Muscle of leg (tissue), 16 donors: ENCODE measurements at places on chromosomes 2 and 18. TPM values are rescaled to one million over a fixed set of nuclear protein-coding genes. Genes with fewer than 3 reads are reported as not detected.

- no peak overlapping the region for H3K4me3 ChIP-seq
- peak; percentile 56 for DNase-seq
- peaks cover 5% of the 10 kb centered on the region for H3K4me1 ChIP-seq
- H3K27me3 ChIP-seq, result no peaks in the 10 kb centered on the region
- peak overlapping the region; percentile 56 for H3K27ac ChIP-seq
- H3K36me3 ChIP-seq, result peaks cover 3% of the 10 kb centered on the region
Observed at GRCh38 chr2:98455494-98455976, 10.9 kb downstream of the INPP4A start.

DNA sequence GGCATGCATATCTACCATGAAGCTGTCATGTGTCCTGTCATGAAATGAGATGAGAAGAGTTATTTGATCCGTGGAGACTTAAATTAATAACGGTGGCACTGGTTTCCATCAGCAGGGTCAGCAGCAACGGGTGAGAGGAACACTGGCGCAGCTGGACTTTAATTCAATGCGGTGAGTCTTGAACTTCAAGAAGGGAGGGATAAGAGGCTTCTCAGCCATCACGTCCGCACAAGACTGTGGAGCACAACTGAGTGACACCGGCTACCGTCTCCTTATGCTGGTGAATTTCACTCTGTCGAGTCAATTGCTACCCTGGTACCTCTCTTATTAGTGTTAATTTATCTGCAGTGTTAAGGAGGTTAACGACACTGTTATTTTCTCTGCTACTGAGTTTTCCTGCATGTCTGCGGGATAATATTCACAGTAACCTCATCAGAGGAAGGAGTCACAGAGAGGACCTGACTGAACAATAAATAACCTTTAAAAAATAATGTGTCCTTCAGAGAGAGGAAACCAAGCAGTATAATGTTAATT lies 236.8 kb downstream of the EPHA4 start:
- H3K27me3 ChIP-seq, result no peaks in the 10 kb centered on the region
- DNase-seq, result no peak
- no peaks in the 10 kb centered on the region for H3K4me1 ChIP-seq
- no peak overlapping the region for H3K4me3 ChIP-seq

DNA sequence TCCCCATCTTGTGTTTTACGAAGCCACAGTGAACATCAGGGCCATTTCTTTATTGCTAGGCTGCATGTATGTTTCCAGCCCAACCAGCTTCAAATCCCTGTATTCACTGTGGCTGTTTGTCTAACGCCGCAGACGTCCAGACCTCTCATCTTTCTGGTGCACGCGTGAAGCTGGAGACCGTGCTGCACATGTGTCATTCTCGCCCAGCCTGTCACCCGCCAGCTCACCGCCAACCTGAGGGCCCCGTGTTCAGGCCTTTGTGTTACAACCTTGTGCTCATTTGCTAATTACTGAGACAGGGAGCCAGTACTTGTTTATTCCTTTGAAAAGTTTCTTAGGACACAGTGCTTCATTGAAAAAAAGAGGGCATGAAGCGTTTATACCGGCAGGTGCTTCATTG lies 21.4 kb downstream of the SALL3 start:
- no peaks in the 10 kb centered on the region for H3K4me1 ChIP-seq
- no peak overlapping the region for H3K27ac ChIP-seq
- no peaks in the 10 kb centered on the region for H3K36me3 ChIP-seq
- DNase-seq, result no peak
- no peak overlapping the region for H3K4me3 ChIP-seq
- H3K27me3 ChIP-seq, result peaks cover 18% of the 10 kb centered on the region

DNA sequence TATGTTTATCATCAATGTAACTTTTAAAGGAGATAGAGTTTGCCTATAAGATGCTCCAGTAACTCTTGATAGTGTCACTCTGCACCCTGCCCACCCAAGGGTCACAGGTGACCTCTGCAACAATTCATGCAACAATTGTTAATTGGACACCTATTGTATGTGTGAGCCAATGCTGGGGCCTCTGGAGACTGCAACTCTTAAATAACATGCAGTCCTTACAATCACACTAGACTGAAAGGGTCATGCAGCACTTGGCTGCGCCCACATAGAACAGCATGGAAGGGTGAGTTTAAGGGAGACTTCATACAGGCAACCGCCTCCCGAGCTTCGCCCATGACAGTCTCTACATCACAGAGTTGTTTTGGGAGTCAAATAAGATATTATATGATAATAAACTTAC lies 137.1 kb upstream of the TWIST2 start:
- DNase-seq, result peak; percentile 40
- no peaks in the 10 kb centered on the region for H3K36me3 ChIP-seq
- peak overlapping the region; percentile 72 for H3K27ac ChIP-seq

UBXN4 gene
- total RNA-seq, result 41.8 TPM

PARD6G gene
- 2.9 TPM for total RNA-seq

DPYSL5 gene
- total RNA-seq, result 10.0 TPM

GRCh38 chr2:163736433-163737189 lies 803 bp upstream of the FIGN start:
- no peaks in the 10 kb centered on the region for H3K36me3 ChIP-seq
- peaks cover 6% of the 10 kb centered on the region for H3K4me1 ChIP-seq
- H3K4me3 ChIP-seq, result peak overlapping the region; percentile 55
- peaks cover 25% of the 10 kb centered on the region for H3K27me3 ChIP-seq

GRCh38 chr2:23625726-23626125 lies 240.7 kb downstream of the KLHL29 start:
- no peak for DNase-seq
- H3K4me3 ChIP-seq, result no peak overlapping the region
- H3K4me1 ChIP-seq, result peaks cover 47% of the 10 kb centered on the region
- H3K27me3 ChIP-seq, result no peaks in the 10 kb centered on the region

LYPD1 gene
- total RNA-seq, result 6.1 TPM

DNA sequence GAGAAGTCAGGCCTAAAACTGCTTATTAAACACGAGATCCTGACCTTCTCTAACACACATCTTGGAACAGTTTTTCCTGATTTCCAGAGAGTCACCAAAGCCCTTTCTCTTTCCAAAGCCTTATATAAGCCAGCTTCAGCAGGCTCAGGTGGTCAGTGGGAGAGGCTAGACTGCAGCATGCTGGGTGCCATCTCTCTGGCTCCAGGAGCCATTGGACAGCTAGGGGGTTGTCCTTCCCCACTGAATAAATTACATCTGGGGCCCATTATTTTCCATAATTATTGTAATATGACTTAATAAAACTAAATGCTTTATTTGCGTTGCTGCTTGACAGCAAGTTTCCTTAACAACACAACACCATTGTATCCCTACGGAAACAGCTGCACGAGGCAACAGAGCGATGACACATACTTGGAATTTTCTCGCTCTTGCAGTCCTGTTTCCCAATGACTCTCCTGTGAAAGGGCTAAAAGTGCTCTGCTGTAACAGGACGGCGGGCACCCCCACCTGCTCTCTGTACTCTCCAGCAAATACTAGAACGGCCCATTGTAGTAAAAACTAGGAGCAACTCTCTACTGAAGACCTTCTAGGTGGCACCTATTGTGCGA lies 160.6 kb downstream of the RNF144A start:
- no peak overlapping the region for H3K4me3 ChIP-seq
- H3K27ac ChIP-seq, result peak overlapping the region; percentile 87
- DNase-seq, result peak; percentile 89
- H3K27me3 ChIP-seq, result no peaks in the 10 kb centered on the region
- H3K36me3 ChIP-seq, result no peaks in the 10 kb centered on the region

RAB6C gene
- 0.09 TPM for total RNA-seq

SIGLEC15 gene
- 0.09 TPM for total RNA-seq

GRCh38 chr2:54073796-54074195 lies 41.6 kb upstream of the ACYP2 start:
- H3K36me3 ChIP-seq, result no peaks in the 10 kb centered on the region
- no peak overlapping the region for H3K27ac ChIP-seq
- H3K4me3 ChIP-seq, result no peak overlapping the region
- H3K4me1 ChIP-seq, result no peaks in the 10 kb centered on the region
- H3K27me3 ChIP-seq, result no peaks in the 10 kb centered on the region
- no peak for DNase-seq

C2orf78 gene
- total RNA-seq, result not detected

DNA sequence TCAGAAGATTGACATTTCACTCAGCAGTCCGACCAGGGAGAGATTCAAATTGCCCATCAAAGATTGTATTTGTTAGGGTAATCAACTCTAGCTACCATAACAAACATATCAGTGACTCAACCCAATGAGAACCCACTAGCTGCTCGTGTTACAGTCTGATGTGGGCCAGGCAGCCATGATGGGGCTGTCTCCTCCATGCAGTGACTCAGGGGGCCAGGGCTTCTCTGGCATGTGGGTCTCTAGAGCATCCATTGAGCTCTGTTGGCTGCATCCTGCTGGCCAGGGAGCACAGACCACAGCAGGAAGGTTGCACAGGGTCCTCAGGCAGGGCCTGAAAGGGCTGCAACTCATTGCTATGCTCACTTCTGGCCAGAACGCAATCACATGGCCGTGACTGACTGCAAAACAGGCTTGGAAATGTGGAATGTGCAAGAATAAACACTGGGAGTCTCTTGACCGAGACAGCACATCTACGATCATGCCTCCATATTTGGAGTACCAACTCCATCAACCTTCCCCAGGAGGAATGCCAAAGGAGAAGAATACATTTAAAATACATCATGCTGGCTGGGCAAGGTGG lies 216.8 kb downstream of the EIPR1 start:
- H3K27me3 ChIP-seq, result no peaks in the 10 kb centered on the region
- no peak overlapping the region for H3K27ac ChIP-seq
- H3K36me3 ChIP-seq, result no peaks in the 10 kb centered on the region
- H3K4me3 ChIP-seq, result no peak overlapping the region

DNA sequence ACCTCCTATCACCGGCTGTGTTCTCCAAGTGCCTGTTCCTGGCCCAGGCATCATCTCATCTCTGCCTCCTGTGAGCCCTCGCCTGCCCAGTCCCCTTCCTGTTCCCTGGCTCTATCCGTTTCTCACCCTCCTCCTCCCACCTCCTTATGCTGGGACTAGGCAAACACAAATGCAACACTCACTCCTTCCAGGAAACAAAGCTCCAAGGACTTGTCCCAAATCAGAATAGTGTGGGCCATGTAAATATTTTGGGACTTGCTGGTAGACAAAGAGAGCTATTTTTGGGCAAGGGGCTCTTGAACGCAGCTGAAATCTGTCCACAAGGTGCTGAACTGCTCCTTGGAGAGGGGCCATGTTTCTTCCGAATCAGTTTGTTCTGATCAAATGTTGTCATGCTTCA lies 25.3 kb downstream of the MBP start:
- H3K4me3 ChIP-seq, result no peak overlapping the region
- H3K36me3 ChIP-seq, result peaks cover 2% of the 10 kb centered on the region
- peaks cover 57% of the 10 kb centered on the region for H3K4me1 ChIP-seq
- DNase-seq, result peak; percentile 60
- H3K27ac ChIP-seq, result peak overlapping the region; percentile 82

LOXHD1 gene
- total RNA-seq, result 1.3 TPM

DNA sequence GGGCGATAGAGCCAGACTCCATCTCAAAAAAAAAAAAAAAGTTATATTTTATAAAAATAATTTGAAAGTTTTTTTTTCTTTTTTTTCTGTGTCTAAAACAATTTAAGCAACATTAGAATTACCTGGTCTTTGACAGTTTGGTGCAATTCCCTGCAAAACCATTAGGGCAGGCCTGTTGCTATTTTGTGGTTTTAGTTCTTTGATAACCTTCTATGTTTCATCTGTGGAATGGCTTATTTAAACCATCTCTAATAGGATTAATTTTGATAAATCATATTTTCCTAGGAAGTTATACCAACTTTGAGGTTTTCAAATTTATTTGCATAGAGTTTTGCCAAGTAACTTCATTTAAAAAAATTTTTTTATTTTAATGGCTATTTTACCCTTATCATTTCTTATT lies 141.2 kb upstream of the TWIST2 start:
- H3K36me3 ChIP-seq, result no peaks in the 10 kb centered on the region
- no peak for DNase-seq
- H3K27ac ChIP-seq, result no peak overlapping the region
- H3K4me3 ChIP-seq, result no peak overlapping the region
- peaks cover 17% of the 10 kb centered on the region for H3K4me1 ChIP-seq
- H3K27me3 ChIP-seq, result no peaks in the 10 kb centered on the region

DNA sequence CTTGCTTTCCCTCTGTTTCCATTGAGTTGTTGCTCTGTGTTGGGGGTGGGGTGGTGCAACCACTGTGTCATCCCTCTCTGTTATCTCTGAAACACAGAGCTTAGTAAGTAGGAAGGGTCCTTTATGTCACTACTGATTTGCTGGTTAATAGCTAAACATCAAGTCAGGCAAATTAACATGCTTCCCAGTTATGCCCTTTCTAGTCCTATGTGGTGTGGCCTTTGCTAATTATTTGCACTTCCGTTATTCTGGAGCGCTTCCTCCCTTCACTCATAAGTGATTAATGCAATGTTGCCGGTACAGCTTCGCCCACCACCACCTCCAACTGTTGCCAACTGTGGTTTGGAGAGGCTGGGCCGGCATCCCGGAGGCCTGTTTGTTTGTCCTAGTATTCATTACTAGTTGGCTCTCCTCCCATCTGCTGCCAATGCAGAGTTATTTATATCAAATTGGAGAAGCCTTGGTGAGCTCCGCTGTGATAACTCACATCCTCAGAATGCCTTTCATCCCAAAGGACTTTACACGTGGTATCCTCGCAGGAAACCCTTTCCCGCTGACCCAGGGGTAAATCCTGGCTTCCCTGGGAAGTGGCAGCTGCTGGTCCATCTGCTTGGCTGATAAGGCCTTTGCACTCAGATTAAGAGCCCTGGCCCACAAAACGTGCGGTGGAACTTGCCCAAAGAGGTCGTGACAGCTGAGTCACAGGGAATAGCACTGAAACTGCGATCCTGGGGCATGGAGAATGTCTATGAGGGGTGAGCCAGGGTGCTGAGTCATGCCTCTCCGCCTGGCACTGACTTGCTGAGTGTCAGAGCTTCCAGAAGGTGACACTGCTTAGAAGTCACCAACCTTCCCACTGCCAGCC lies 72.0 kb upstream of the ZCCHC2 start:
- peaks cover 2% of the 10 kb centered on the region for H3K27me3 ChIP-seq
- H3K4me1 ChIP-seq, result peaks cover 8% of the 10 kb centered on the region
- peak; percentile 68 for DNase-seq
- no peak overlapping the region for H3K4me3 ChIP-seq
